Psoas muscle (tissue), 8 donors: ENCODE measurements at places on chromosomes 12 and 14.

DNA sequence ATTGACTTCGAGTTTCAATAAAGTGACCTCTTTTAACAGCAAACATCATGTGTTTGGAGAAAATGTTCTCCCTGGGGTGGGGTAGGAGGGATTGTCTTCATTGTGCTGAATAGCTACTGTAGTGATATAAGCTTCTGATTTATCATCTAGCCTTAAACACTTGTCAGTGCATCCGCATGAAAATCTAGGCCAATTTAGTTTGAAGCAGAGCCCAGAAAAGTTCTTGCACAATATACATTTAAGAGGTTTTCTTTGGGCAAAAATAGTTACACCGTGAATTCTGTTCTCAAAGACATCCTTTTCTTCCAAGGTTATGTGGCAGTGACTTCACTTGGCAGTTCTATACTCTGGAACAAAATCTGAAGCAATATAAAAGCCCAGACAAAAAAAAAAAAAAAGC, 136.0 kb upstream of the IFNG-AS1 start:
- DNase-seq = no peak

GRCh38 chr12:40436564-40436963, 211.8 kb downstream of the LRRK2 start:
- no peak for DNase-seq

GRCh38 chr14:91503000-91503504, 7.1 kb downstream of the PPP4R3A start:
- no peak for DNase-seq

DNA sequence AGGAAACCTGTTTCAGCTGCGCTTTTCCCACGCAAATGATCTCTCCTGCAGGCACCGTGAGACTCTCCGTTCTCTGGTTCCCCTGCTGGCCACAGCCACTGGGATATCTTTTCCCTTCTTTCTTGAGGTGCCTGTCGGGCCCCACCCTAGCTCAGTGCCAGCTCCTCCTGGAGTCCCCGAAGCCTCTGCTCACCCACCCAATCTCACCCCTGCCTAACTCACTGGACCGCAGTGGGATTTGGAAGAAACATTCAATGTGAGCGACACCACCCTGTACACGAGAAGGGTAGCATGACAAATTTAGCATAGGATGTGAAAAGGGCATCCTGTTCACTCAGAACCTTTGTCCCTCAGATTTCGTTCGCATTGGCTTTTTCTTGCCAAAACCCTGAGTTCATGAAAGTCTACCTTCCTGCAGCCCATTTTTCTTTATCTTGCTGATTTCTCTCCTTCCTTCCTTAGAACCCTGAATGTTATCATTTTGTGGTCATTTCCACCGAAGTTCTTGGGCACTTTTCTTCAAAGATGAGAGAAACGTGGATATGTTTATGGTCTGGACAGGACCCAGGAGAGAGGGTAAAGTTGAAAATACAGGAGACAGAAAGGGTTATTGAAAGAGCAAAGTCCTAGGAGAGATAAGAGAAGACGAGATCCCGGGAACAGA, 63.6 kb upstream of the ELK3 start:
- DNase-seq = no peak

DNA sequence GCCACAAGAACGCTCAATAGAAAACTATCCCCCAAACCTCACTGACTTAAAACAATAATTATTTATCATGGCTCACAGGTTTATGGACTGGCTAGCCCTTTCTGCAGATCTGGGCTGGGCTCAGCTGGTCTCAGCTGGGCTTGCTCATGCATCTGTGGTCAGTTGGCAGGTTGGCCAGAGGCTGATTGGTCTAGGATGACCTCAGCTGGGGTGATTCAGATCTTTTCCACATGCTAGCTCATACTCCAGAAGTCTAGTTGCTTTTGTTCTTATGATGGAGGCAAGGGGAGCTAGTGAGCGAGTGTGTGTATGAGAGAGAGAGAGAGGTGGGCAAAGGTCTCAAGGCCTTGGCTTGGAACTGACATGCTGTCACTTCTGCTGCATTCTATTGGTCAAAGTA, 181.2 kb upstream of the NRXN3 start:
- peak; percentile 58 for DNase-seq

GRCh38 chr14:77100961-77101360, 2.9 kb downstream of the CIPC start:
- no peak for DNase-seq

DNA sequence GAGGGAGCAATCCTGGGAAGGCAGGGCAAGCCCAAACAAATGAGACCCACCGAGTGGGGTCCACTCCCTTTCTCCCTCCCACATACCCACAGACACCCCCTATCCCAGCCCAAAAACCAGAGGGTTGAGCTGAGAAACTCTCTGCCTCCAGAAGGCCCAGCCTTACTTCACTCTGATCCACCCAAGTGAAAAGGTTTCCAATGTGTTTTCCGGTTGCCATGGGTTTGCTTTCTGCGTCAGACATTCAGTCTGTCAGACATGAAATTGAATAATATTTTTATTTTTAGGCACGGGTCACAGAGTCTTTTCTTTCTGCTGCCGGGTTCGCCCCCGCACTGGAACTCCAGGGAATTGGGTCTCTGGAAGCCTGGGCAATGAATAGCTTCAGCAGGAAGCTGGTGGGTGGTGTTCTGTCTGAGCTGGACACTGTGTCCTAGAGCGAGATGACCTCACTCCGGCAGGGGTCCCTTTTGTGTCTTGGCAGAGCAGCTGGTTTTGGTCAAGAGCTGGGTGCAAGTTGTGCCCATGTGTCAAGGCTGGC, 69.8 kb upstream of the CLMN start:
- DNase-seq = peak; percentile 82

DNA sequence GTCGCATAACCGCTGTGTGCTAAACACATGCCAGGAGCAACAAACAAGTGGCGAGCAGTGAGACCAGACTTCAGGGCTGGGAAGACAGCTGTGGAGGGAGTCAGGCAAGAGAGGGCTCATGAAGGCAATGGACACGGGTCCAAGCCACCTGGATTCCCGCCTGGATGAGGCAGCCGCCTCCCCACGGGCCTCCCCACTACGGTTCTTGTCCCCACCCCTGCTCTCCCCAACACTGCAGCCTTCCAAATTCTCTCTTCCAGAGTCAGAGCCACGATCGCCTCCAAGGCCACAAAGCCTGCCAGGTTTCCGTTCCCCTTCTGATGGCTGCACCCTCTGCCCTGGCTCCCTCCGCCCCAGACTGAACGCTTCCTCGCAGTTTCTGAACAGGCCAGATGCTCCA, 36.1 kb upstream of the PIWIL1 start:
- DNase-seq = no peak

DNA sequence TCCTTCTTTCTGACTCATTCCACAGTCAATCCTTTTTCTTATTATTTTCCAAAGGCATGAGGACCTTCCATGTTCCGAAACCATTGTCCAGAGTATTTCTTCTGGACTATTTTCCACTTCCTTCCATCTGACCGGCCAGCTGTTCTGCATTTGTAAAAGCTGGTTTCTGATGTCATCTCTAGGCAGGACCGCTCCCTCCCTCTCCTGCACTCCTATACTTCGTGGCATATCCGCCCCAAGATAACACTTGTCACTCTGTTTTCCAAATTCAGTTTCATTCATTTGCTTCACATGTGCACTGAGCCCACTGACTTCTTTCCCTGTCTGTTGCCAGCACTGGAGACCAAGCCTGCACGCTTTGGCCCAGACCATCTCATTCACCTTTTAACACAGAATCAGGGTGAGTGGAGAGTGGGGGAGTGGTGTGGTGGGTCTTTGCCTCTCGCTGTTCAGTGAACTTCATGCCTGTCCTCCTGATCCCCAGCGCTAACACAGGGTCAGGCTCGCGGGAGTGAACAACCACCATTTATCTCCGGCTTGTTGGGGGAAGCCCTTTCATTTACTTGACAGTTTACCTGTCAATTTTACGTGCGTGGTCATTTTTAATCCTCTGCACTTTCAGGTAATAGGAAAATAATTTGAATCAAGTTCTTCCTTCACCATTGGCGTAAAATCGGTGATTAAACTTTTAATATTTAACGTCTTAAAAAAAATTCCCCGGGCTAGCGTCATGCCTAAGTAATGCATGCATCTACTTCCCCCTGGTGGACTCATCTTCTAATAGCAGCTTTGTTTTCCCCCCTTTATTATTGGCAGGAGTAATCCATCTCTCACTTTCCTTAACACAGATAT, 52.5 kb downstream of the C12orf75 start:
- DNase-seq = no peak
